Breast epithelium (tissue), 4 donors: ENCODE measurements at places on chromosomes 6 and 20. TPM values are rescaled to one million over a fixed set of nuclear protein-coding genes. Genes with fewer than 3 reads are reported as not detected.
A peak's percentile ranks its signal among the peaks of the same experiment; 100 is the strongest.

DNA sequence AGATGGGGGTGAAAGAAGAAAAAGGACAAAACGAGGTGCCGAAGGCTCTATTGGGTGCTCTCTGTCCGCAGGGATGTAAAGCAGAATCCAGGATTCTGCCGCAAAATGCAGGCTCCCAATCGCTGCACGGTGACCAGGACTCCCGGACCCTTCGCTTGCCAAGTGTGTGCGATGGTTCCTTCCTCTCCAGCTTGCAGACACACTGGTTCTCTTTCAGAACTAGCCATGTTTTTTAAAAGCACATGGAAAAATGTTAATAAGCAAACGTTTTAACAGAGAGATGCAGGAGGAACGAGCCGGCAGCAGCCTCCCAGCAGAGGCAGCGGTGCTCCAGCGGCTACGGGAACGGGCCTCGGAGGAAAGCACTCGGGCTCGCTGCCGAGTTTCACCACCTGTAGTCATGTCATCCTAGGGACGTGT is 59.6 kb downstream of the ZNF831 start:
- no peak for DNase-seq
- H3K4me1 ChIP-seq = peaks cover 7% of the 10 kb centered on the region
- H3K4me3 ChIP-seq = peak overlapping the region; percentile 81
- peaks cover 20% of the 10 kb centered on the region for H3K27me3 ChIP-seq
- no peaks in the 10 kb centered on the region for H3K36me3 ChIP-seq

- no peak overlapping the region for H3K27ac ChIP-seq
- no peaks in the 10 kb centered on the region for H3K27me3 ChIP-seq
- H3K36me3 ChIP-seq = no peaks in the 10 kb centered on the region
Observed at GRCh38 chr6:117079951-117080350, 185.4 kb upstream of the VGLL2 start.

- no peaks in the 10 kb centered on the region for H3K36me3 ChIP-seq
- DNase-seq = no peak
- no peaks in the 10 kb centered on the region for H3K27me3 ChIP-seq
- H3K27ac ChIP-seq = no peak overlapping the region
- no peak overlapping the region for H3K4me3 ChIP-seq
Observed at GRCh38 chr20:49853640-49854039, 41.0 kb downstream of the SLC9A8 start.

- H3K4me3 ChIP-seq = no peak overlapping the region
- H3K27me3 ChIP-seq = no peaks in the 10 kb centered on the region
- no peak overlapping the region for H3K27ac ChIP-seq
Observed at GRCh38 chr6:46184114-46184513, 13.3 kb upstream of the ENPP5 start.

DNA sequence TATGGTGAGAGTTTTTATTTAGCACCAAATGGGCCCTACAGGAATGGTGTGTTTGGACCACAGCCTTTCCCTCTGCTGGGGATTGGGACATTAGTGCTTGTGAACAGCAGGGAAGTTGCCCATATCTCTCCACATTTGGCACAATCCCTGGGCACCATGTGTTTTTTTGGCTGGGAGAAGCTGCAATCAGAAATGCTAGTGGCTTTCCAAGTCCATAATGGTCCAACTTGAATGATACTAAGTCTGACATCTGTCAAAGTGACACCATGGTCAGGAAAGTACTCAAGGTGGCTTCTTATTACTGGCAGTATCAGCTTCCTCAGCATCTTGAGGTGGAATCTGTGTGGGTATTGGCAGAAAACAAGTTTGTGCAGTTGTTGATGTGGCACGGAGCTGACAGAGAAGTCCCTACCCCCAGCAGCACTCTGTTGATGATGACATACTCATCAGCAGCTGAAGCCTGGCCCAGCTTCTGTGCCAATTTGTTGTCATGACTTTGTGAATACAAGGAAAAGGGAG is 53.0 kb downstream of the SASH1 start:
- H3K36me3 ChIP-seq = no peaks in the 10 kb centered on the region
- H3K4me3 ChIP-seq = no peak overlapping the region
- peak overlapping the region; percentile 65 for H3K27ac ChIP-seq
- DNase-seq = peak; percentile 48

DNA sequence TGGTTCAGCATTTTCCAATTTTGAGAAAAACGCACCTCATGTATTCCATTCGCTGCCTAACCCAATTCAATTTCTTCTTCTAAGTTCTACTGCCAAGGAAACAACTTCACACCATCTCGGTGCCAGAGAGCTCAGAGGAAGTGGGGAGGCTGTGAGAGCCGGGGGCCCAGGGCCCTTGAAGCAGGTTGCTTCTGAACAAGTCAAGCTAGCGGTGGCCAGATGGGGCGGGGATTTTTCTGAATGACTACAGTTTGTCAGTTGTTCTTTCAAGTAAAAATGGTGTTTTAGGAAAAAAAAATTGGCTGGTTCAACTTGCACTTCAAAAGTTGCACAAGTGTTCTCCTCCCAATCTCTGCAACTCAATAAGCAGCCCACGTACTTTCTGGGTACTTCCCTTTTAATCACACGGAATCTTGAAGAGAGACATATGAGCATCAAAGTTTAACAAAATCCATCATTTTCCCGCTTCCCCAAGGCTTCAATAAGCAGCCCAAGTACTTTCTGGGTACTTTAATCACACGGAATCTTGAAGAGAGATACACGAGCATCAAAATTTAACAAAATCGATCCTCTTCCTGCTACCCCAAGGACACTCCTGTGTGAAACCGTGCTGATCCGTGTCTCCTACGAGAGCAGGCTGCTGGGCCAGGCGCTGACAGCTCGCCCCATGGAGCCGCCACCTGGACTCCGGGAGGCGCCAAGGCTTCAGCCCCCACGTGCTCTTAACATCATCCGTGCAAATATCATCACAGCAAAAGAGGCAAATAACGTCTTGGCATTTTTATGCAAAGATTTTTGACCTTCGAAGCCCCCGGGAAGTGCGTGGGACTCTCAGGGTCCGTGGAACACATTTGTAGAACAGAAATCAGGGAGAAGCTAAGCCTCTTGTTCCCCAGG is 186.7 kb upstream of the PDE10A start:
- no peaks in the 10 kb centered on the region for H3K36me3 ChIP-seq
- H3K4me3 ChIP-seq = peak overlapping the region; percentile 34
- no peak for DNase-seq

DNA sequence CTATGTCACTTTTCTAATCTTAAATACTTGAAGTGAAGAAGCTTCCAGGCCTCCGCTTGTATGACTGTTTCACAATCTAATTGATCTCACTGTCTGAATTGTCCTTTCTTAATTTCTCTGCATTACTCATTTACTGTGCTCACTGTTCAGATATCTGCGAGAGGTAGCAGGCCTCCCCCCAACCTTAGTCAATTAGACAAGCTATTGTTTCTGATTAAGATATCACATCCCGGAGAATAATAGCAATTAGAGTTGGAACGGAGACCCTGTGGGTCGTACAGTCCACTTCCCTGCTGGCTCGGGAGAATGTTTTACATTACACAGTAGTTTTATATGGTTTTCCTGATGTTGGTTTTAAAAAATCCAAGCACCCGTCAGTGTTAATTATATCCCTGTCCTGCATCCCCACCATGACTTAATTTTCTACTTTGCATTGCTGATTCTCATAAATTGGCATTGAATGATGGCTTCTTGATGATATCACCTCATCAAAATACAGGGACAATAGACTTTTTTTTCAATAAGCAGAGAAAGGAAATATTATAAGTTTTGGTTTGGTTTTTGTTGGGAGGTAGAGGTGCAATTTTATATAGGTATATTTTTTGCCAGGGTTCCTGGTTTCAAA is 178.7 kb upstream of the TSHZ2 start:
- H3K4me3 ChIP-seq = no peak overlapping the region

DNA sequence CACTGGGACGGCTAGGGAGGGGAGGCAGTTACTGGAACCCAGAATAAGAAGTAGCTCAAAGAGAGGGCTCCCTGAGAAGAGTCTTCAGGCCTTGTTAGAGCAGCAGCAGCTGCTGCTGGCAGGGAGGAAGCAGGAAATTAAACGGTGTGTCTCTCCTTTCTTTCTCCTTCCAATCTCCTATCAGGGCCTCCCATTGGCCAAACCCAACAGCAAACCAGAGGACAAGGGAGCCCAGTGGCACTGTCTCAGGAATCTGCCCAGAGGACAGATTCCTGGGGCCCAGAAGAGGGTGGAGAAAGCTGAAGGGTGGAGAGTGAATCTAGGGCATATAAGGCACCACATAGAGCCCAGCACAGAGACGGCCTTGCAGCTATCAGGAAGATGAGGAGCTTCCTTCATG is 10.2 kb downstream of the BTN3A1 start:
- H3K36me3 ChIP-seq = no peaks in the 10 kb centered on the region
- H3K27ac ChIP-seq = no peak overlapping the region
- H3K27me3 ChIP-seq = no peaks in the 10 kb centered on the region
- H3K4me1 ChIP-seq = no peaks in the 10 kb centered on the region

DNA sequence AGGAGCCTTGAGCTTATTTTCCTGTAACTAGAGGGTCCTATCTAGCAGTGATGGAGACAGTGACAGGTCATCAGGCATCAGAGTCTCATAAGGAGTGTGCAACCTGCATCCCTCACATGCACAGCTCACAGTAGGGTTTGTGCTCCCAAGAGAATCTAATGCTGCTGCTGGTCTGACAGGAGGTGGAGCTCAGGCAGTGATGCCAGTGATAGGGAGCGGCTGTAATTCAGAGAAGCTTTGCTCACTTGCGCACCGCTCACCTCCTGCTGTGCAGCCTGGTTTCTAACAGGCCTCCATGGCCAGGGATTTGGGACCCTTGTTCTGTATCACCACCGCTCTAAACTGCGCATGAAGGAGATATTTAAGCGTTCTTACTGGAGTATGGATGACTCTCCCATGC is 5.3 kb downstream of the KIF25 start:
- no peaks in the 10 kb centered on the region for H3K4me1 ChIP-seq
- no peaks in the 10 kb centered on the region for H3K36me3 ChIP-seq
- no peak overlapping the region for H3K27ac ChIP-seq
- H3K4me3 ChIP-seq = no peak overlapping the region
- DNase-seq = no peak

DNA sequence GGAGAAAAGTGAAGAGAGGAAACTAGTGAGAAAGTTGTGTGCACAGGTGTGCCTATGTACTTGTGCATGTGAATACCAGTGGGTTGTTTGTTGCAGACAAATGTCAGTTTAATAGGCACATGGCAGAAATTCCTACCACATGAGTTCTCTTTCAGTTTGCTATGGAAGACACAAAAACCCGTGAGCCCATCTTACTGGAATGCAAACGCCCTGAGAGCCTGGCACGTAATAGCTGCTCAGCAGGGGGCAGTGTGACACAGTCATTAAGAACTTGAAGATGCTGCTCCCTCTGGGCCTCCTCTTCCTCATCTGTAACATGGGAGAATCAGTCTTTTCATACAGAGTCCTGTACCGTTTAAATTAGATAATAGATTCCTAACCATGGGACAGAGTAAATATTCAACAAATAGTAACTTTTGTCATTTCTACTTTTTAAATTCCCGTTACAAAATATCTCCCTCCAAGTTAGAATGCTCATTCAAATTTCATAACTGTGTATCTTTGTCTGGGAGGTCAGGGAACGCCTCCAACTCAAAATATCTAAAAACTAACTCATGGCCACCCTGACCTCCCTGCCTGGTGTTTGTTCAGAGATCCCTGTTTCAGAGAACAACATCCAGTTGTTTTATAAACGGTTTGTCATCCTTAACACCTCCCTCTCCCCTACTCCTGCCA is 802.9 kb downstream of the MAFB start:
- no peak overlapping the region for H3K4me3 ChIP-seq
- no peaks in the 10 kb centered on the region for H3K4me1 ChIP-seq
- no peaks in the 10 kb centered on the region for H3K27me3 ChIP-seq
- H3K27ac ChIP-seq = peak overlapping the region; percentile 61

DNA sequence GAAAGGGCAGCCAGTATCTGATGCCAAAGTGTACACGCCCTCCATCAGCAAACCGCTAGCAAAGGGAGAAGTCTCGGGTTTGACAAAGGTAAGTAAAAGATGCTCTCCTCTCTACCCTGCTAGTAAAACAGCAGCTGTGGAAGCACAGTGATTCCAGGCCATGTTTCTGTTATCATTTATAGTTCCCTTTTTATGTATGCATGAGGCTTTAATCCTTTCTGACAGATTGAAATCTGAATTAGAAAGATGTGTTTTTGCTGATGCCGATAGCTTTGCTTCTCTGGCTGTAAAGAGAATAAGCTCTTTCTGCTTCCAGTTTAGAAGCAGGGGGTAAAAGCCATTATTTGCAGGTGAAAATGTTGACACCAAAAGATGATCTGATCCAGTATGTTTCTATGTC is 392.4 kb upstream of the SOX4 start:
- no peaks in the 10 kb centered on the region for H3K4me1 ChIP-seq
- no peak for DNase-seq
- H3K36me3 ChIP-seq = no peaks in the 10 kb centered on the region

GRCh38 chr20:32674362-32674789 is 635 bp upstream of the C20orf203 start:
- no peak overlapping the region for H3K27ac ChIP-seq
- peak; percentile 68 for DNase-seq
- no peaks in the 10 kb centered on the region for H3K27me3 ChIP-seq
- H3K36me3 ChIP-seq = no peaks in the 10 kb centered on the region
- H3K4me3 ChIP-seq = no peak overlapping the region

- no peak overlapping the region for H3K27ac ChIP-seq
- H3K27me3 ChIP-seq = no peaks in the 10 kb centered on the region
- H3K36me3 ChIP-seq = no peaks in the 10 kb centered on the region
- no peaks in the 10 kb centered on the region for H3K4me1 ChIP-seq
- DNase-seq = no peak
- no peak overlapping the region for H3K4me3 ChIP-seq
Observed at GRCh38 chr6:141548966-141549365, 583.8 kb upstream of the GJE1 start.

The DAAM2 gene
- 41.3 TPM for total RNA-seq

The CAPN11 gene
- 2.9 TPM for total RNA-seq

The HEY2 gene
- total RNA-seq = 8.2 TPM
